ENCODE measurements at places on chromosomes 12 and 14.

DNA sequence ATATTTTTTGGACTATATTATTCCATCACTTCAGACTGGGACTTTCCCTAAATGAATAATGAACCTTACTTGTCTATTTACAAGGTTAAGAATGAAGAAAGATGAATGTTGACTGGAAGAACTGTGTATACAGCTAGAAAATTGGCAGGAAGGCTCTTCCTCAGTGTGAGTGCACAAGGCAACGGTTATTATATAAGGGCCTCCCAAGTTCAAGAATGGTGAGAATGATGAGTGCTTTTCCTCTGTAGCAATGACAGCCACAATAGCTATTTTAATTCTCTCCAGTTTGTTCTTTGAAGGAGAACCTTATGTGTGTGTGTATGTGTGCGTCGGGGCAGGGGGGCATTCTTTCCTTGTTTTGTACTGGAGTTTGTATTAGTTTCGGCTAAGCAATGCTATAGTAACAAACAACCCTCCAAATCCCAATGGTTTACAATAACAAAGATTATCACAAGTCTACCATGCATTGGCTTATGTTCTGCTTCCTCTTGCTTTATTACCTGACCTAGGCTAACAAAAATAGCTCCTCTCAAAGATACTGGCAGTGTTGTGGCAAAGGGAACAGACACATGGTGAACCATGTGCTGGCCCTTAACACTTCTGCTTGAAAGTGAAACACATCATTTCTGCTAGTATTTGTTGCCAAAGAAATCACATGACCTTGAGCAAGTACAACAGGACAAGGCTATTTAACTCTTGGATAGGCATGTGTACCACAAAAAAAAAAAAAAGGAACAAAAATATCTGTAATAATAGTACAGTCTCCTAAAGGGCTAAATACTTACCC, 139.5 kb downstream of the RMST start:
- DNase-seq: no peak

DNA sequence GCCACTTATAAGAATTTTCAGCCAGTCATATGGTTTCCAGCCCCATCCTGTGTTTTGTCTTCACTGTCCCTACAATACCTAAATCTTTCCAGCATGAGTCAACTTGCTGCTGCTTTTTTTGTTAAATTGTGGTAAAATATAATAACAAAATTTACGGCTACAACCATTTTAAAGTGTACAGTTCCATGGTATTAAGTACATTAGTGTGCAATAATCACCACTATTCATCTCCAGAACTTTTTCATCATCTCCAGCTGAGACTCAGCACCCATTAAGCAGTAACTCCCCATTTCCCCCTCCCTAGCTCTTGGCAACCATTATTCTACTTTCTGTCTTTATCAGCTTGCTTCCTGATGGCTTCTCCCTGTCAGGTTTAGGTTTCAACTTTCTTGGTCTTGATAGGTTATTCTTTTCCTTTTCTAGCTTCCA, 39.1 kb downstream of the FRS2 start:
- no peak for DNase-seq

- no peak for DNase-seq
These were observed 138.9 kb downstream of the PLXNC1 start for GRCh38 chr12:94287245-94287628.

DNA sequence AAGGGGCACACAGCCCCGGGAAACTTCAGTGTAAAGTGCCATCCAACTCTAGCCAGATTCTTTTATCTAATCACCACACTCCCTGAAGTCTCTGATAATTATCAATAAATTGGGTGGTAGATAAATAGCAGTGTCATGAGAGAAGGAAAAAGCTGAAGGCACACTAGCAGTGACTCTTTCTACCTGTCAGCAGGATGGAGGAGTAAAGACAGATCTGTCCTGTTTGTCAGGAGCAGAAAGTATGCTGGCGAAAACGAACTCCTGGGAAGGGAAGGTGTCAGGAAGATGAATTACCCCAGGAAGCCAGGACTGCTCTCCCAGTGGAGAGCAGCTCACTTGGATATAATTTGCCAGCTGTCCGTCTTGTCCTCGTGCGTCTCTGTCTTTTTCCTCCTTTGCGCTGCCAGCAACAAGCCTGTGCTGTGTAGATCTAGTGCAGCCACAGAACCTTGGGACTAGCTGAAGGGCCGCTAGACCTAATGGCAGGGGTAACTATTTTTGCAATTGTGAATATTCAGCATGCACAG, 981.9 kb downstream of the DIO2 start:
- DNase-seq: no peak

DNA sequence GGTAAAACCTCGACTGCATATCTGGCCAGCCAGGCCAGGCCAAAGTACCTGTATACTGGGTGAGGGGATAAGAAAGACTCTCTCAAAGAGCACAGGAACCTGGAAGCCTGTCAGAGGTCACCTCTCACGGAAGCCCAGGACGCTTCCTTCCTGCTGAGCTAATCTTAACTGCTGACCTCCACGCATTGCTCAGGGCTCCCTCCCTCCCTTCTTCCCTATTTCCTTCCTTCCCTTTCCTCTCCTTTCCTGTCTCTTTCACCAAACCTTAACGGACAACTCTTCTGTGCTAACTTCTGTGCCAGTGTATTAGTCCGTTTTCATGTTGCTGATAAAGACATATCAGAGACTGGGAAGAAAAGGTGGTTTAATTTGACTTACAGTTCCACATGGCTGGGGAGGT, 14.8 kb upstream of the RNASE10 start:
- no peak for DNase-seq

Measured in NCI-H1436 treated with DMSO at 0.1 percent for 48 hours (cell line).